ENCODE measurements at places on chromosomes 2 and 18. TPM values are rescaled to one million over a fixed set of nuclear protein-coding genes. Genes with fewer than 3 reads are reported as not detected.

GRCh38 chr2:40213071-40213470, 238.8 kb downstream of the SLC8A1 start:
- no peaks in the 10 kb centered on the region for H3K36me3 ChIP-seq
- no peaks in the 10 kb centered on the region for H3K27me3 ChIP-seq
- H3K4me1 ChIP-seq: no peaks in the 10 kb centered on the region
- no peak overlapping the region for H3K4me3 ChIP-seq
- DNase-seq: peak; percentile 26

DNA sequence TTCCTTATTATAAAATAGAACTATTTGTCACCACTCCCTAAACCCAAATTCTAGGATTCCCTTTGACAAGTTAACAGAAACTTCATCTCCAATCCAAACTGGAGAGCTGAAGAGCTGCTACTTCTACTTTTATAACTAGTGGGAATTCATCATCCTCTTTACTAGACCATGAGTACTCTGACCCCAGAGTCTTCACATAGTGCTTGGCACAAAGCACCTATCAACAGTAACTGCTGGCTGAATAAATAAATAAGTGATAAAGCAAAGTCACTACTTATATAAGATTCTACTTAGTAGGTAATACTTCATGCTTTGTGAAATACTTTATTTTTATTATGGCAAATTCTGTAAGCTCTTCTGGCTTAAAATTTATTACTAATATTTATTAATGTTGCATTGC, 49.5 kb downstream of the DARS1 start:
- peaks cover 39% of the 10 kb centered on the region for H3K36me3 ChIP-seq
- H3K4me1 ChIP-seq: no peaks in the 10 kb centered on the region
- no peaks in the 10 kb centered on the region for H3K27me3 ChIP-seq
- no peak overlapping the region for H3K27ac ChIP-seq
- DNase-seq: no peak
- no peak overlapping the region for H3K4me3 ChIP-seq

- no peak overlapping the region for H3K4me3 ChIP-seq
- H3K27ac ChIP-seq: no peak overlapping the region
- no peaks in the 10 kb centered on the region for H3K36me3 ChIP-seq
- DNase-seq: no peak
- no peaks in the 10 kb centered on the region for H3K27me3 ChIP-seq
These were observed 57.8 kb upstream of the MMADHC start for GRCh38 chr2:149645391-149645790.

Gene ABCB11
- total RNA-seq: not detected

Gene ECEL1
- not detected for total RNA-seq

Gene GALNT13
- 0.54 TPM for total RNA-seq

Gene LIPG
- total RNA-seq: 57.8 TPM

Gene ANKAR
- 5.1 TPM for total RNA-seq
